ENCODE measurements at places on chromosomes 5 and 9. TPM values are rescaled to one million over a fixed set of nuclear protein-coding genes. Genes with fewer than 3 reads are reported as not detected.

The POLE3 gene
- 111 TPM for total RNA-seq

The NLN gene
- total RNA-seq: 25.8 TPM

The SLC1A1 gene
- total RNA-seq: 32.1 TPM

The PRKAA1 gene
- total RNA-seq: 30.5 TPM

The STX17 gene
- 18.3 TPM for total RNA-seq

The PCDHA9 gene
- not detected for total RNA-seq

The CYLC2 gene
- not detected for total RNA-seq

The FAM153A gene
- 0.12 TPM for total RNA-seq

The LHX3 gene
- total RNA-seq: not detected

The NIPAL4 gene
- 5.6 TPM for total RNA-seq

The CARD9 gene
- 1.4 TPM for total RNA-seq

The ARHGEF39 gene
- total RNA-seq: 11.9 TPM

The SLC4A9 gene
- not detected for total RNA-seq

The SHLD3 gene
- total RNA-seq: 1.8 TPM

The PRLR gene
- total RNA-seq: 0.35 TPM

The NFIB gene
- 2.4 TPM for total RNA-seq

The FBXW11 gene
- total RNA-seq: 41.3 TPM

The OR1J2 gene
- not detected for total RNA-seq

The FAM219A gene
- 19.9 TPM for total RNA-seq

The PCDHGA6 gene
- total RNA-seq: 0.36 TPM
